Cortex of kidney (tissue), 1 donor: ENCODE measurements at places on chromosomes 2 and 18.

DNA sequence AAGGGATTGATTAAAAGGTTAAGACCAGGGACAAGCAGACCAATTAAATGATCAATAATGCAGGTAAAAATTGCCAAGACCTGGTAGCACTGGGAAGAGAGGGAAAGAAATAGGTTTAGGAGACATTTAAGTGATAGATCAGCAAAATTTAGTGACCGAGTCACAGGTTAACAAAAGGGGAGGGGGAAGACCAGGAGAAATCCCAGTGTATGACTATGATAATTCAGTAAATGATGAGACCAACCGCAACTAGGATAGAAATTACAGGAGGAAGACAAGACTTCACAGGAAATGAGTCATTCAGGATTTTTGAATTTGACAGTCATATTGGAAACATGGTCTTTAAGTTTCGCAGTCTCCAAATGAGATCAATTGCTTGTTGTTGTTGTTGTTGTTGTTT is 62.9 kb downstream of the COBLL1 start:
- no peak for DNase-seq

DNA sequence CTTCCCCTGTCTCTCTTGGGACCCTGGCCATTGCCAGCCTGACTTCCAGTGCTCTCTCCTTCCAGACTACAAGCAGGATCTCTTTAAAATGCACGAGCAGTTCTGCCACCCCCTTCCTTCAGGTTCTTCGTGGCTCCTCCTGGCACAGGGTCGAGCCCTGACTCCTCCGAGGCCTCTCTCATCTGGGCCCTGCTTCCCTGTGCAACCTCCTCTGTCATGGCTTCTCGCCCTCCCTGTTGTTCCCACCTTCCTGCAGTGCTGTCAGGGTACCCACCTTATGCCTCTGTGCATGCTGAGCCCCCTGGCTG is 56.7 kb upstream of the RPL31 start:
- no peak for DNase-seq

GRCh38 chr2:82641598-82642180 is 1817.4 kb downstream of the SUCLG1 start:
- no peak for DNase-seq

GRCh38 chr2:189798312-189799029 is 14.2 kb downstream of the PMS1 start:
- no peak for DNase-seq

- no peak for DNase-seq
Measured at GRCh38 chr2:236691799-236692167, 122.2 kb downstream of the ACKR3 start.

- no peak for DNase-seq
Measured at GRCh38 chr2:231315896-231316295, 79.6 kb upstream of the B3GNT7 start.

- no peak for DNase-seq
Measured at GRCh38 chr2:19176977-19177376, 181.4 kb downstream of the OSR1 start.

DNA sequence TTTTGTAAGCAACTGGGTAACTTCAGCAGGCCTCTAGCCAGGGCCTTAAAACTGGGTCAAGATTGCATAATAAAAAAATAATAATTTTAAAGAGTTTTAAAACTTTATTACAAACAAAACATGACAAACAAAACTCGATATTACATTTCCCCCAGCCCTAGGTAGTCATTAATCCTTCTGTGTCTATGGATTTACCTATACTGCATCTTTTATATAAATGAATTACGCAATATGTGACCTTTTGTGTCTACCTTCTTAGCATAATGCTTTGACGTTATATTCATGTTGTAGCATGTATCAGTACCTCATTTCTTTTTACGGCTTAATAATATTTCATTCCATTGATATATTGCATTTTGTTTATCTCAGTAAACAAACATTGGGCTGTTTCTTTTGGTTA is 113.5 kb downstream of the CCDC178 start:
- DNase-seq, result no peak

DNA sequence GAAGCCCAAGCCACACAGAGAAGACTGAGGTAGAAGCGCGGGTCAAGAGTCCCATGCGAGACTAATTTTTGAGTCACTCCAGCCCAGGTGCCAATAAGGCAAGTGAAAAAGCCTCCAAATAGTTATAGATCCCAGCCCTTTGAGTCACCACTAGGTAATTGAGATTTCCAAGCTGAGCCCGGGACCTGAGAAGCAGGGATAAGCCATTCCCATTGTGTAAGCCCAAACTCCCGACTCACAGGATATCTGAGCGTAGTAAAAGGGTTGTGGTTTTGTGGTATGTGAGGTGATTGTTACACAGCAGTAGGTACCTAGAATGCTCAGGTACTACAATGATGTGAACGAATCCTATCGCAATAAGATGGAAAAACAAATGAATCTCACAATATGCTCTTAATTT is 560.7 kb downstream of the DSC3 start:
- no peak for DNase-seq

DNA sequence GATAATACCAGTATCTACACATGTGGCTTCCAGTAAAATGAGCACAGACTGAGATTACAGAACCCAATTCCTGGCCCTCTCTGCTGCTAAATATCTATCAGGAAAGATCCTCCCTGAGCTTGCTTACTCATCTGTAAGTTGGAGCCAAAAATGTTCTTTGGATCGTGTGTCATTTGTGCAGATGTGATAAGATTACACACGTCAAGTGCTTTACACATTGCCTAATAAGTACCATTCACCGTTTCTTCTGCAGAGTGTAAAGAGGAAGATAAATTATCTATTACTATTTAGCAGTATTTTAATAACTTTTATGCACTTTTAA is 23.2 kb upstream of the SLC20A1 start:
- DNase-seq, result no peak

DNA sequence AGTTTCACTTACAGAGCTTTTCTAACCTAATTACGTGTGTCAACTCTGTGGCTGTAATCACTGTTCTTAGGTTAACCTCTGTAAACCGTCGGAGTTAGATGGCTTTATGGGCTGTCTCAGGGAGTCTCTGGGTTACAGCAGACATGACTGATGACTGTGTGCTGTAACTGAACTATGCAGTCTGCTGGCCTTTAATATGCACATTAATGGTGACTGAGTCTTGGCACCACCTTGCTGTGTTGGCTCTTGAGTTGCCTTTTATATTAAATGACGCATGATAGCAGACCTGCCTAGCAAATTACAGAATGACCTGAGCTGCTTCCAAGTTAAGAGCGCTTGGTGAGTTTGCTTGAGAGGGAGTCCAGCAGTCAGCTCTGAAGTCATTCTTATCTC is 90.1 kb downstream of the ACKR3 start:
- DNase-seq, result no peak

DNA sequence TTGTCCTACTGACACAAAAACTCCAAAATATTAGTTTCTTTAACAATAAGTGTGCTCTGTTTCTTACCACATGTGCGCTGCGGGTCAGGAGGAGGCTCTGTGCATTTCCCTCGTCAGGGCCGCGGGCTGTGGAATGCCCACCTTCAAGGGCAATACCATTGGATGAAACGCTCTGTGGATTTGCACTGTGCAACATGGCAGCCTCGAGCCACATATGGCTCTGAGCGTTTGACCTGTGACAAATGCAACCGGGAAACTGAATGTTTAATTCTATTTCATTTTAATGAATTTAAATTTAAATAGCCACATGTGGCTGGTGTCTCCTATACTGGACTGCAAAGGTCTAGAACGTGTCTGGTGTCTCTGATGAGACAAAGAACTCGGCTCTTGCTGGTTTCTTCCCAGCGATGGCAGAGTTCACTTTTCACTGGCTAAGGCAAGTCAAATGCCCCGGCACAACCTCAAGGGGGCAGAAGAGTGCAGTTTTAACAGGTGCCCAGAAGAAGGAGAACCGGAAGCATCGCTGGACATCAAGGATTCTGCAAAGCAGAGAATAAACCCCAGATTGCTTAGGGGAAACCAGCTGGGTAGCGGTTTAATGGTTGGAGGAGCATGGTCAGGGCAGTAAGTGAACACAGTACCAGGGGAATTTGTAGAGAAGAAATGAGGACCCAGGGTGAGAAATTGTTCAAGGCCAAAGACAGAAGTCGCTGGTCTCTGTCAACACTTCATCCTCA is 37.0 kb upstream of the TMEM18 start:
- DNase-seq, result no peak

DNA sequence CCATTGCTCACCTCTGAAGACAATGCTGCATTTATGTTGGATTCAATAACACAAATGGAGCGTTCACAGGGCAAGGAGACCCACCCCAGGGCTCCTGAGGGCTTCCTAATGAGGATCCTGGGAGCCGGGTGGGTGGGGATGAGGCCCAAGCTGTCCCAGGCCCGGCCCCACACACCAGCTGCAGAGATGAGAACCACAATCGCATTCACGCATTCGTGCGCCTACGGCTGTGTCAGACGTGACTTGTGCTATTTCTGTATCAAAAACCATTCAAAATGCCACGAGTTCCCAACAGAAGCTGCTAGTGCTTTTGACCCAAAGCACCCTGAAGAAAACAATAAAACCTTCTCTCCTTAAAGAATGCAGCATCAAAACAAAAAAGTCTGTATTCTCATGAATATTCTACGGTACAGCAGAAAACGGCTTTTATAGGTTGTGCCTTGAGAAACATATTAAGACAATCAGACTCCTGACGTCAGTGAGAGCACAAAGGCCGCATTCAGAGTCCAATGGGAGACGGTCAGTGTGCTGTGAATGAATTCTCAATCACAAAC is 205.4 kb downstream of the HDAC4 start:
- DNase-seq, result no peak

DNA sequence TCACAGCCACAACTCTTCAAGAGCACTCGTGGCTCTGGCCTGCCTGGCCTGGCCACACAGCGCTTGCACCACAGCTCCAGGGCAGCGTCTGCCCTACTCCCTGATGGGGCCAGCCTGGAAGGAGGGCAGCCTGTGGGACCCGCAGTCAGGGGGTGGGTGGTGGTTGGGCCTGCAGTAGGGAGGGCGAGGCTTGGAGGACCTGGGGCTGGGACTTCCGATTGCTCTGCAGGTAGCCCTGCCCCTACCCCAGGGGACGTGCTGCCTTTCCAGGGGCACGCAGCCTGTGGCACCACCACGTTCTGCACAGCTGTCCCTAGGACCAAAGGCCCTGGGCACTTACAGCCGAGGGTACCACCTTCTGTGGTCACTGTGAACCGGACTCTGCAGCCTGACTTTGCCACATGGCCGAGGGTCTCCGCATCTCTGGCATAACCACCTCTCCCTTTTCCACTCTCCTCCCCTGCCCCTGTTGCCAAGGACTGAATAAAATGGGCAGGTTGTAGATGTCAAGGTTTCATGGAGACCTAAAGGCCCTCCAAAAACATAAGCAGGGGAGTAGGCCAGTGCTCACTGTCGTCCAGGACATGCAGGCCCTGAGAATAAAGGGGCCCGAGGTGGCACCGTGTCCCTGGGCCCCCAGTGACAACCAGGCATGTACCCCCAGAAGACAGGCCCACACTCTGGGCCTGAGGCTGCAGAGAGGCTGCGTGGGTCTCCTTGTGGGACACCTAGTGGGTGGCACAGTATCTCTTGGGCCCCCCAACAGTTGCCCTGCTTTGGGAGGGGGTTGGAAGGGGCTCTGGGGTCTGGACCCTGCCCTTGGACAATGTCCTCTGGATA is 87.3 kb downstream of the INHBB start:
- DNase-seq, result no peak

DNA sequence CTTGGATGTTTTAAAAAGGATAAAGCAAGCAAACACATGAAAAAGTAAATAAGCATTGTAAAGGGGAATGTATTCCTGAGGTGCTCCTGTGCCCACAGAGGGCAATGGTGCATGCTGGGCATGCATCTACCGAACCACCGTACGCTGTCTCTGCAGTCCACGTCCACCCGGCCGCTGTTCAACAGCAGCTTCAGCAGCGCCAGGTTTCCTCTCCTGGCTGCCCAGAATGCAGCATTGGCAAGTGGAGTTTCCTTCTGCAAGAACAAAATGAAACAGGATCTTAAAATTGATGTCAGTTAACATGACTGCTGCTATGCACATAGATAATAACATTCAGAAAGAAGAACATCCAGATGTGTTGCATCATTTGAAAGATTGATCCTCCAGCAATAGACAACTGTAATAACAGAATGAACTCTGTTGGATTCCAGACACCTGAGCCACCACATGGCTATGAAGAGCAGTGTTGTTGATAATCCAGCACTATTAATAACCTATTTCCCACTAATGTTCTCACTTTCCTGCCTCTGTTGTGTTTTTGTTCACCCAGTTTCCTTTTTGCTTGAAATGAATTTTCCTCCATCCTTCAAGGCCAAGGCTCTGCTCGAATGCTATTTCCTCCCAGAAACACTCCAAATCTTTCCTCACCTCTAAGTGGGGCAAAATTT is 13.6 kb downstream of the ANKRD29 start:
- no peak for DNase-seq
